ENCODE measurements at places on chromosomes 6 and 20. TPM values are rescaled to one million over a fixed set of nuclear protein-coding genes. Genes with fewer than 3 reads are reported as not detected.

HCRTR2 gene
- total RNA-seq: not detected

DNA sequence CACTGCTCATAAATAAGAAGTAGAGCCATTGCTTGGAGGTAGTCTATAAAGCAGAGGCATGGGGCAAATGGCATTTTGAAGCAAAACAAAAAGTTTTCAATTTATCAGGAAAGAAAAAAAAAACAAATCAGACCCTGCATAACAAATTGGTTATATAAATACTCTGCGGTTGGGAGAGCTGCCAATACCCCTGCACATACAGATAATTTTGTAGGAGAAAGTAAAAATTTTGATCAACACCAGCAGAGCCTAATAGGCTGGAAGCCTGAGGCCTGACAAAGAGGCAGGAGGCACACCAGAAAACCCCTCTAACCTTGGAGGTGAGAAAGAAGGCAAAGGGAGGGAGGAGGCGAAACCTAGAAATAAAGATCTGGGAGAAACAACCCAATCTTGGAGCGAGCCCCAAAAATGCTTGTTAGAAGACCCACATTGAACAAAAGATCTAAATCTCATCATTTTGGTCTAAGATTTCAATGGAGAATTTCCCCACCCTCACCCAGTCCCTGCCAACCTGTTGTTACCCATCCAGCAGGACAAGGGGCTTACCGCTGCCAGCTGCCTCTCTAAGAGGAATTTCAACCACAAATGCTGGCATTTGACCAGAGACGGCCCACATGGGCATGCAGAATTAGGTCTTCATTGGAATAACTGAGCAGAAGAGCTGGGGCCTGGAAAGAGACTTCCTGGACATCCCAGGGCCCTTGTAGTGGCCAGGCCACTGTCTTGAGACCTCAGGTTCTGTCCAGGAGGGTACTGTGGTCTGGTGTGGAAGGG is 28.4 kb downstream of the FOXA2 start:
- no peaks in the 10 kb centered on the region for H3K4me1 ChIP-seq
- no peaks in the 10 kb centered on the region for H3K27me3 ChIP-seq
- H3K27ac ChIP-seq: no peak overlapping the region
- no peaks in the 10 kb centered on the region for H3K36me3 ChIP-seq

- H3K27me3 ChIP-seq: no peaks in the 10 kb centered on the region
- no peak overlapping the region for H3K4me3 ChIP-seq
- no peak overlapping the region for H3K27ac ChIP-seq
- no peak for DNase-seq
- no peaks in the 10 kb centered on the region for H3K36me3 ChIP-seq
Observed at GRCh38 chr6:75940564-75940963, 131.9 kb downstream of the IMPG1 start.

DNA sequence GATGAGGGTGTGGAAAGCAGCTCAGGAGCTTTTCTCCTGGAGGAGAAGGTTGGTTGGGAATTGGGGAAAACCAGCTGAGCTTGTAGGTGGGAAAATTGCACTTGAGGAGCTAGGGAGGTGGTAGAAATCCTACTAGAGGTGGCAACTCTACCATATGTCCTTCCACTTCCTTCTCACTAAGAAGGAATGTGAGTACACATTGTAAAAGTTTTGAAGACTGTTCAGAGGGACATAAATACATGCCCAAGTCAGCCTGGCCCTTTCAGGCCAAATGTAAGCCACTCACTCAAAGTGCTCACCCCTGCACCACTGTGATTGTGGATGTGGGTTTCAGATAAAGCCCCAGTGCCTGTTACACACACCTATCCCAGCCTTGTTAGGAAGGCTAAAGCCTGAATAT is 290.5 kb upstream of the PLCB4 start:
- no peaks in the 10 kb centered on the region for H3K27me3 ChIP-seq
- no peaks in the 10 kb centered on the region for H3K36me3 ChIP-seq
- no peak overlapping the region for H3K4me3 ChIP-seq
- H3K4me1 ChIP-seq: no peaks in the 10 kb centered on the region

- no peak overlapping the region for H3K4me3 ChIP-seq
- no peak for DNase-seq
- no peaks in the 10 kb centered on the region for H3K4me1 ChIP-seq
- H3K27ac ChIP-seq: no peak overlapping the region
Observed at GRCh38 chr6:29816030-29816429, 11.6 kb upstream of the HLA-G start.
